ENCODE measurements at places on chromosomes 2 and 18. TPM values are rescaled to one million over a fixed set of nuclear protein-coding genes. Genes with fewer than 3 reads are reported as not detected.

GRCh38 chr2:57740891-57741290 is 305.7 kb upstream of the VRK2 start:
- DNase-seq: no peak

- DNase-seq: no peak
Observed at GRCh38 chr2:13604951-13605661, 888.4 kb downstream of the TRIB2 start.

GRCh38 chr2:174524527-174524926 is 37.7 kb upstream of the GPR155 start:
- no peak for DNase-seq

ALPG gene
- total RNA-seq: 0.05 TPM

DTNA gene
- total RNA-seq: 2.9 TPM

DNA sequence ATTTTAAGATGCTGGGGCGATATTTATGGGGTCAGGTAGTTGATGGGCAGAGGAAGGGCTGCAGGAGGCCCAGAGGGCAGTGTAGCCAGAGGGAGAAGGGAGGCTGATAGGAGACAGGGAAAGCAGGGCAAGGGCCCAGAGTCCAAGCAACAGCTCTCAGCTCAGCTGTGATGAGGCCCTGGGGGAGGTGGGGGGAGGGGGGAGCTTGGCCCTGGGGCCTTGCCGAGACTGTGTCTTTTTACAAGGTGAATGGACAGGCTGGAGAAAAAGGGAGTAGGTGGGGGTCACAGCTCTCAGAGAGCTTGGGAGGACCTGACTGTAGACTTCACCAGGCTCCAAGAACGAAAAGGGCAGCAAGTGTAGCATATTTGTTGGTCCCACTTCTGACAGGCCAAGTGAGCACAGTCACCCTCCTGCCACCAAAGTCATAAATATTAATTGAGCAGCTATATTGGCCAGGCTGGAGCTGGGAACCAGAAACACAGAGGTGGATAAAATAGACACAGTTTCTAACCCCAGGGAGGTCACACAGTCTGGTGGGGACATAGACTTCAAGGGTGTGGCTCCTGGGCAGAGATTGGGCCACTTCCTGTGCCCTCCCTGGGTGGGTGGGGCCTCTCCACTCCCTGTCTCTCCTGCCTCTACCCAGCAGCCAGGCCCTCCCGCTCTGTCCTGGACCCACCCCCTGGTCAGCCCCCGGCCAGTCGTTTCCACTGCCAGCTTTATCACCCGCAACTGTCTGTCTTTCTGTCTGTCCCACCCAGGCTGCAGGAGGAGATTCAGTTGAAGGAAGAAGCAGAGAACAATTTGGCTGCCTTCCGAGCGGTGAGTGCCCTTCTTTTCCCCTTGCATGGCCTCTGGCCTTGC is 1.4 kb downstream of the DES start:
- no peak for DNase-seq

GRCh38 chr2:230578106-230578505 is 134.5 kb upstream of the CAB39 start:
- no peak for DNase-seq

GRCh38 chr2:49687918-49688317 is 533.6 kb upstream of the FSHR start:
- DNase-seq: no peak

DNA sequence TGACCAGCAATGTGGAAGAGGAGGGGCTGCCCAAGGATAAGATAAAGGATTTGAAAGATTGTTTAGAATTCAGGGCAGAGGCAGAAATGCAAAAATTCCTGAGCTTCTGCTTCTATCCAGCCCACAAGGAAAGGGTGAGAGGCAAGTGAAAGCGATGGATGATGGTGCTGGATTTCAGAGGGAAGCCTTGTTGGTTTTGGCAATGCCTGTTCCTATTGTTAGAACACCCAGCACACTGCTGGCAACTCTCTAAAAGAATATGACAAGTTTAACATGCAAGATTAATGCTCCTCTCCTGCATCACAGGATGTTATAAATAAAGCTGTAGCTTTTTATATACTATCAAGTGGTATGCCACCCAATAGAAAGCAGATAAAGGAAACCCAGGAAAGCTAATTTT is 92.6 kb downstream of the ZNF385B start:
- DNase-seq: peak; percentile 6

DNA sequence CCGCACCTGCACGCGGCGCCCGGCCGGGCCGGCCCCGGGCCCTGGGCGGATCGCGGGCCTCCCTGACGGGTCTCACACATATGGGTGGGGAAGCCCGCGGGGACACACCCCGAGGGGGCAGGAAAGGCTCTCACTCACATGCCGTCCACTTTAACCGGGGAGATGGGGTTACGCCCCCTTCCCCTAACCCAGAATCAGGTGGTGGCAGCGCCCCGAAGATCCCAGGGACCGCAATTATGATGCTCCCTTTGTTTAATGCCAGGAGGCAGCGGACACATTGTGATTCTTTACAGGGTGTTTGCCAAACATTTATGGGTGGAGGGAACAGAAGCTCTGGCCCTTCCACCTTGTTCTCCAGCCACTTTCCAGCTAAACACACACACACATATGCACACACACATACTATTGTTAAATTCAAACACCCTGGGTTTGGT is 424 bp upstream of the ANKRD44 start:
- DNase-seq: no peak

DNA sequence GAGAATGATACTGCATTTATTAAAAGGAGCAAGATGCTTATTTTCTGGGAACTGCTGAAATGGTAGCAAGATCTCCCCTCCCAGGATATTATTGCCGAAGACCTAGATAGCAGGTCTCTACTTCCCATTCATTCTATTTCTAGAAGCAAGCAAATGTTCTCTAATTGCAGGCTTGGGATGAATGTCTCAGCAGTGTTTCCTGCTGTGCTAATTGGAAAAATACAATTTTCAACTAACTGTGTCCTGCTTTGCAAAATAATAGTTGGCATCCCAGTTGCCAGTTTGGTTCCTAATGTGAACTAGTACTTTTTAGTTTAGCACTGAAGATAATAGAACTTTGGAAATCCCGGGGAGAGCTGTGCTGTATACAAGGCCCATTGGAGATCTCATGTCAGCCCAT is 26.1 kb downstream of the SLC20A1 start:
- no peak for DNase-seq

DNA sequence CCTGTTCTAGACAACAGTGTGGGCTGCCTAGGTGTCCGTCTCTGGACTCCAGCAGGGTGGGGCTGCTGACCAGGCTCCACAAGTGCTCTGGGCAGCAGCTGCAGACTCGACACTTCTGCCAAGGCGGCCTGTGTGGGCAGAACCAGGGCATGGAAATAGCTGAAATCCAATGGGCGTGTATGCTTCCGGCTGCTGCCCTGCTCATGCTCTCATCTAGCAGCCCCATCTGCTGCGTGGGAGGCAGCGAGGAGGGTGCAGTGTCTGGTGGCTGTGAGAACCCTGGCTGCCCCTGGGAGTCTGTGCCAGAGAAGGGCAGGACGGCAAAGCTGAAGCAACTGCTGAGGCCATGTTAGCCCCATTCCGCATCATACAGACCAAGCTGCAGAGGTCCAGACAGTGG is 174.9 kb downstream of the SOX11 start:
- no peak for DNase-seq

GRCh38 chr2:121033461-121033996 is 251.5 kb downstream of the TFCP2L1 start:
- no peak for DNase-seq

- no peak for DNase-seq
Observed at GRCh38 chr18:654601-655000, 2.9 kb upstream of the TYMS start.

GRCh38 chr2:123085484-123085883 is 939.6 kb upstream of the CNTNAP5 start:
- no peak for DNase-seq
